ENCODE measurements at places on chromosomes 3 and 15.

- no peak for DNase-seq
These were observed 24.8 kb upstream of the RIOX2 start for GRCh38 chr3:97996988-97997387.

DNA sequence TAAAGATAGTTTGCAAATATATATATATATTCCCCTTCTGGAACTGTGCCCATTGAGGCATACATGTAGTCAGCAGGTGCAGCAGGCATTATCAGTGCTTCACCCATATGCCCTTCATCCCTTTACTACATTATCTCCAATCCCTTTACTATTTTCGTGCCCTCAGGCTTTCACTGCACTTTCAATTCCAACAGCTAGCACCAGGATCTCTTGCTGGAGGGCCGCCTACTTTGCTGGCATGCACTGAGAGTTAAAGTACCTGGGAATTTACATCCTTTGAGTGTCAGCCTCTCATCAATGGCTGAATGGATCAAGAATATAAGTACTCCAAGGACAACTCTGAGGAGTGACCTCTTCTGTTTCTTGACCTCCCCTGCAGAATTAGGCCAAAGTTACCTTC, 222.1 kb upstream of the CFAP20DC start:
- no peak for DNase-seq

- no peak for DNase-seq
These were observed 33.5 kb upstream of the RBP1 start for GRCh38 chr3:139572847-139573672.

DNA sequence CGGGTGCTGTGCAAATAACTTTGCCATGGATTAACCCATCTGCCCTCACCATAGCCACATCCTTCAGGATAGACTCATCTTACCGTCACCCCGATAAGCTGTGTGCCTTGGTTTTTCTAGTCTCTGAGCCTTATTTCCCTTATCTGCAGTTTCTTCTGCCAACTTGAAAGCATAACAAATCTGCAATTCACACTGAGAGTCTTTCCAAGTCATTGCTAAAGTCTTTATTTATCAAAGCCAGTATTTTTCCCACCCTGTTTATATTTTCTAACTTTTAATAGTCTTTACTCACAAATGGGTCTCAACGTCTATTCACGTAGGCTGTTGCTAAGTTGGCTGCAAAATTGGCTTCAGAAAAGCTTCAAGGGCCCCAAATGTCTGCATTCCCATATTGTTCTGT, 61.6 kb upstream of the SUCLG2 start:
- no peak for DNase-seq

DNA sequence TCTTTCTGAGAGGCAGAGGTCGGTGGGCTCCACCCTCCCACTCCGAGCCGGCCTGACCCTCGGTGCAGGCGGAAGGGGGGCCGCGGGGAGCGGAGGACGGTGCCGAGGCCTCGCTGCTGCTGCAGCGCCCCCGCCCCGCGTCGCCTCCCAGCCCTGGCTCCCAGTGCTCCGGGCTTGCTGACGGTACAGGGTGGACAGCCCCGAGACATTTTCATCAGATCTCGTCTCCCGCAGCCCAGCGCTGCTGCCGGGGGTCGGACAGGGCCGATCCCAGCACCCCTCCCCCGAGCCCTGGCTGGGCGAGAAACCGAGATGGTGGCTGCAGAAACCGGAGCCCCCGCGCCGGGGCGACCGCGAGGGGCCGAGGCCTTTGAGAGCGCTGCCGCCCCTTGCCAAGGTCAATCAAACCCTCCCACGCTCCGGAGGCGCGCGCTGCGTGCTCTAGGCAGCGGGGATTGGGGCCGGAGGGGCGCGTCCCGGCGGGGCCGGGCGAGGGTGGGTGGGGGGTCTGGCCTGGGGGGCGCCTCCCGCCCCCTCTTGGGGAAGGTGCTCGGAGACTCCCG, 42.5 kb downstream of the EPHB3 start:
- DNase-seq, result no peak

- DNase-seq, result no peak
These were observed 155.6 kb downstream of the TIGIT start for GRCh38 chr3:114449271-114450007.

GRCh38 chr3:196423044-196423781, 9.0 kb downstream of the UBXN7 start:
- DNase-seq, result no peak

DNA sequence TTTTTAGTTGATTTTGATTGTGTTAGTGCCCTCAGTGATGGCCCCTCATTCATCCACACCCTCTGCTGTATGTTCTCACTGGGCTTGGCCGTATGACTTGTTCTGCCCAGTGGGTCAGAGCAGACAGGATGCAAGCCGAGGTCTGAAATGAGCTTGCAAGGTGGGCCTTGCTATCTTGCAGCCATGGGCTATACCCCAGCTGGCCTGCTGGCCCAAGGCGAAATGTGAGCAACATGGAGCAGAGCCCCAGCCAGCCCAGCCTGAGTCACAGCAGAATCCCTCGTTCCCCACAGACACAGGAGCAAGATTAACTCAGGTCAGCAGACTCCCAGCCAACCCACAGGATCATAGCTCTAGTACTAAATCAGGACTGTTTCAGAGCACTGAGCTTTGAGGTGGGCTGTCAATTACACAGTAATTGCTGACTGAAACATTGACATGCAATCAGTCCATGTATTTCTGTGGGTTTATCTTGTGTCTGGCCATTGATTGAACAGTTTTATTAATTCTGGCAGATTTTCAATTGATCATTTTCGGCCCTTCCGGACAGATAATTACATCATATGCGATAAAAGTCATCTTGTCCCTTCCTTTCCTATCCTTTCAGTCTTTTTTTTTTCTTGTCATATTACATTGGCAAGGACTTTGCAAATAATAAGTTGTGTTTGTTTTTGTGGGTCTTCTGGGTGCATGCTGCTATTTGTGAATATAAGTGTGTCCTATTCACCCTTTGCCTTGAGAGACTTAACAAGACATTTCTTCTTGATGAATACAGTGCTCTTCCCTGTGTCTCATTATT, 27.1 kb downstream of the KLF15 start:
- no peak for DNase-seq

DNA sequence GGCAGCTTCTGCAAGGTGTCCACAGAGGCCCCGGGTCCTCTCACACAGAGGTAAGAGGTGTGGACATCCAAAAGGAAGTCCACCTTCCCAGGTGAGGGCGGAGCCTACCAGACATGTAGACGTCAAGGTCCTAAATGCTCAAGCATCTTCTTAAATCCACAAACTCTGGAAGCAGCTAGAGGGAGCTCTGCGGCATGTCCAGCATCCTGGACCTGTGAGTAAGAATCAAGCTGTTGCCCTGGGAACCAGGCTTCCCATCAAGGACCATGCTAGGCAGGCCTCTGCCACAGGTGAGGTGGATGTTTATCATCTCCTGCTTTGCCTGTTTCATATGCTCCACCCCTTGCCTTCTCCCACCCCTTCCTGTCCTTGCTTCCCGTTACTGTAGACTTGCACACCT, 368.2 kb downstream of the GABRG3 start:
- DNase-seq, result no peak

- no peak for DNase-seq
These were observed 66.2 kb downstream of the ETV5 start for GRCh38 chr3:186042521-186043202.

GRCh38 chr3:27532426-27533260, 48.5 kb upstream of the SLC4A7 start:
- no peak for DNase-seq

- DNase-seq, result no peak
These were observed 5.9 kb downstream of the MEIS2 start for GRCh38 chr15:37094333-37094914.

- DNase-seq, result no peak
These were observed 108.1 kb downstream of the USP13 start for GRCh38 chr3:179760944-179761343.

DNA sequence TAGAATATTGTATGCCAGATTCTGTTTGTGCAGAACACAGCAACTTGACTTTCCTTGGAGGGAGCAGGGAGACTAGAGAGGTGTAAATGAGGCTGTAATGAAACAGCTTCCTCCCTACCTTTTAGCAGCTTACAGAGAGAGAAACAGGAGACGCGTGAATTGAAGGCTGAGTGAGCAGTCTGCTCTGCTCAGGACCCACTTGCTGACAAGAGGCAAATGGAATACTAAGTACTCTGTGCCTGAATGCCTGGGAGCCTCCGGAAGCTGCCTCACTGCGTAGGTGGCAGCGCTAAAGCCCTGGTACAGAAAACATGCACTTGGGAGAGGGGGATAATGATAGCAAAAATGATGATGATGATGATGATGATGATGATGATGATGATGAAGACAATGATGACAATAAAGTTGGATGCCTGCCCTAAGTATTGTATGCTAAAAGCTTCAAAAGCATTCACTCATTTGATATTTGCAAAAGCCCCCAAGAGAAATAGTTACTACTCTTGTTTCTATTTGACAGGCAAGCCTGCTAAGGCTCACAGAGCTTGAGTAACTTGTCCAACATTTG, 548.9 kb downstream of the NTRK3 start:
- no peak for DNase-seq

DNA sequence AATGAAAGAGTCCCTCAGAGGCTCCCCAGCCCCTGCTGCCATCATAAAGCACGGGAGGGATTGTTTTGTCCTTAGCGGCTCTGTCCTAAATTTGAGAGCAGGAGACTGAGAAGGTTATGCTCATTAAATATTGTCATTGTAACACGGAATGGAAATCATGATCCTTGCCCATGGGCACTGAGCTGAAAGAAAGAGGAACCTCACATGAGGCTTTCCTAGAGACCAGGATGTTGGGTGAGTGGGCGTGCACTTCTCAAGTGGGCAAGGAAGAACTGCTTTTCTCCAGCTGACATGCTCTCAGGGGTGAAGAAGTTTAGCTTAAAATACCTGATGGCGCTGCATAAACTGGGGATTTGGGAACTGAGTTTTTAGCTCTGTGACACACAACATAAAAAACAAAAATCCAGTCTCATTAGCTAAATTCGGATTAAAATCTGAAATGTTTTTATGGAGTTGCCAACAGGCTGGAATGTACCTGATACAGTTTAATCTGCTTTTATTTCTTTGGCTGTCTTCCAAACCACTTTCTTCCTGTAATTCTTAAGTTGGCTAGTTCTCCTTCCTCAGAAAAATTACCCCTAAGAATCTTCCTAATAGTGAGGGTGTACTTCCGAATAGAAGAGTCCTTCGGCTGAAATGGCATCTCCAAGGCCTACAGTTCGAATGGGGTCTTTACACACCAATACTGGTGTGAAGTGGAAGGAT, 31.7 kb downstream of the ADPGK start:
- DNase-seq, result no peak

GRCh38 chr15:68154923-68155559, 50.1 kb downstream of the CALML4 start:
- DNase-seq, result no peak

- no peak for DNase-seq
These were observed 3.0 kb downstream of the MFGE8 start for GRCh38 chr15:88909956-88910831.

- DNase-seq, result no peak
These were observed 333.8 kb downstream of the FEZF2 start for GRCh38 chr3:62039586-62039985.

GRCh38 chr3:170307671-170308405, 49.7 kb upstream of the SKIL start:
- no peak for DNase-seq

DNA sequence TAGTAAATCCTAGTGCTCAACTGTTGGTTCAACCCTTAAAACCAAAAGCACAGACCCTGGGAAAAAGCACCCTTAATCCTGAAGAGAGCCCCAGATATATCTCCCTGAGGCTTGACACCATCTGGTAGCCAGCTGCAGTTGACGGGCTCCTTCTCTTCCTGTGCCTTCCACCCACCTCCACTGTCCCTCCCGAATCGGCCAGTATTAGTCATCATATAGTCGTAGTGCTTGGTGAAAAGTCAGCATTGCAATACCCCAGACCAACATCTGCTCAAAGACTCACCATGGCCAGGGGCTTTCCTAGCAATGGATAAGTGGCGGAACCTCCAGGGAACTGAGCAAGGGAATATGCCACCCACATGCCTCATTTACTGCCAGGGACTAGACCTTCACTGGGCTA, 125.6 kb upstream of the CRBN start:
- no peak for DNase-seq

DNA sequence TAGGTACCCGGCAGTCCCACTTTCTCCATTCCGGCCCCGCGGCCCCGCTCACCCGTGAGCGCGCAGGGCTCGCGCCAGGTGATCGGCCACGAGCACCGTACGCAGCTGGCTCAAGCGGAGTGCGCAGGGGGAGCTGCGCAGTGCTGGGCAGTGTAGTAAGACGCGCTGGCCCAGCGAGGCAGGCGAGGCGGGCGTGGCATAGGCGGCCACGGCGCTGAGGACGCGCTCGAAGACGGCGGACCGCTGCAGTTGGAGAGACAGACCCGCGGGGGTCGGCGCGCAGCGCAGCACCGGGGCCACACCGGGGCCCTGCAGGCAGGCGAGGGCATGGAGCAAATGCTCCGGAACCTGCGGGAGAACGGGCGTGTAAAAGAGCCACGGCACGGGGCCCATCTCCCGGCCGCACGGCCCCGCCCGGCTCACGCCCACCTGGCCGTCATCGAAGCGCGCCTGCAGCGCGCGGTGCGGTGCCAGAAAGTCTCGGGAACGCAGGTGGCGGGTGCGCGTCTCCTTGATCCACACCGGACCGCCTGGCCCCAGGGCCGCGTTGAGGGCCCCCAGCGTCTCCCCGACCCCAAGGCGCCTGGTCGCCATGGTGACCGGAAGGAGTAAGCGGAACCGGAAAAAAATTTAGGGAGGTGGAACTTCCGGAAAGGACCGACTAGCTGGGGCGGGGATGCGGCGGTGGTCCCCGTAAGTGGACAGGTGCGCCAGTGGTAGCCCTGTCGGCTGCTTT, at the start of gene DALRD3:
Gene DALRD3, minus strand, starts transcription at position 610 of the 736 bp plus-strand sequence. Its CDS starts 16 bp downstream, at position 594.
- DNase-seq, result no peak

- no peak for DNase-seq
These were observed 7.4 kb upstream of the SEMA3B start for GRCh38 chr3:50261505-50261904.

All from SIG-M5 (cell line).